Right lobe of liver (tissue), 6 donors: ENCODE measurements at places on chromosomes 2 and 18.
A peak's percentile ranks its signal among the peaks of the same experiment; 100 is the strongest.

DNA sequence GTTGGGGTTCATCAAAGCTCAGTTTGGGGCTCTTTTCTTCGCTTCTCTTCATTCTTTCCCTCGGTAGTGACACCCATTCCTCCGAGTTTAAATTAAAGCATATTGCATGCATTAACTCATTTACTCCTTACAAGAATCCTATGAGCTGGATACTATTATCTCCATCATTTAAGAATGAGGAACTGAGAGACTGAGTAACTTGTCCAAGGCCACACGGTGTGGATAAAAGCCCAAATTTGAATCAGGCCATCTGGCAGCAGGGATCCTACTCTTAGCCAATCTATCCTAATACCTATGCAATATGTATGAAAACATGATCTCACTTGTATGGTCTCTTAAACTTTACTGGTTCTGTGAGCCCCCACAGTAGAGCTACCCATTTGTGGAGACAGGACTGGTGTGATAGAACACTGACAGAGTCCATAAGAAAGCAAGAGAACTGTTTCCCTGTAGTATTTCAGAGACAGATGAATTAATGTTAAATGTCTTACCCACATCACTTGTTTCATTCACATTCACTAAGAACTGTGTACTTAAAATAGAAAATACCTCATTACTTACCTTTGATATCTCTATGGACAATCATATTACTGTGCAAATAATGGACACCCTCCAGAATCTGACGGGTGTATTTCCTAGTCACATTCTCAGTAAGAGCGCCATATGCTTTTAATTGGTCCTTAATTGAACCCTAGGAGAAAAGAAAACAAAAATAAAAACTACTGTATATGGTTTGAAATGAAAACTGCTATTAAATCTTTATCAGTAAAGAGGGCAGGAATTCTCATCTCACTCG, 20.4 kb upstream of the ERCC3 start:
- no peak for DNase-seq

DNA sequence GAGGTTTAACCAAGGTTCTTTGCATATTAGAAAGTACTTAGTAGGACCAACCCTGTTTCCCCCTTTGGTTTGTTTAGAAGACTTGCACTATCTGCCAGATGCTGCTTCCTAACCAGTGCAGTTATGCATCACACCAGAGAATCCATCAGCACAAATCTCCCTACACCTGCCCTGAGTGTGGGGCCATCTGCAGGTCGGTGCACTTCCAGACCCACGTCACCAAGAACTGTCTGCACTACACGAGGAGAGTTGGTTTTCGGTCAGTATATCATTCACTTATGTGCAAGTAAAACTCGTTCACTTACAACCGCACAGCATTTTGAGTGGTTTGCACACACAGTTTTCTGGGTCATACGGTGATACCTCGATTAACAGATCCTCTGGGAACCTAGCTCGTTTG, 69.7 kb downstream of the ZNF532 start:
- DNase-seq = no peak

DNA sequence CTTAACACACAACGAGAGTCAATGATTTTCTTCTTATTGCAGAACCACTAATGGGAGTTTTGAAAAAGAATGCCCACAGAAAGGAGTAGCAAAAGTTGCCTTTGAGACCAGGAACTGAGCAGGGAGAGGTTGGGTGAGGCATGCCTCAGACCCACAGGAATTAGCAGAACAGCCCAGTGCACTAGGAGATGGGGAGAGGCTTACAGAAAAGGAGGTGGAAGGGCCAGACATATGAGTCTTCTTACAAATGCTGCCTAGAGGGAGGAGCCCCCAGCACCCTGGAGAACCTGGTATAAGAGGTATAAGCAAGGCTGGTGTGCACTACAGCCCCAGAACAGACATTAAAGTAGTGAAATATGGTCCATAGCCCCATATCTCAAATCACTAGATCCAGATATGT, 162.0 kb downstream of the DTNA start:
- DNase-seq = no peak

- no peak for DNase-seq
These were observed 92.0 kb downstream of the TNS1 start for GRCh38 chr2:217910875-217911212.

DNA sequence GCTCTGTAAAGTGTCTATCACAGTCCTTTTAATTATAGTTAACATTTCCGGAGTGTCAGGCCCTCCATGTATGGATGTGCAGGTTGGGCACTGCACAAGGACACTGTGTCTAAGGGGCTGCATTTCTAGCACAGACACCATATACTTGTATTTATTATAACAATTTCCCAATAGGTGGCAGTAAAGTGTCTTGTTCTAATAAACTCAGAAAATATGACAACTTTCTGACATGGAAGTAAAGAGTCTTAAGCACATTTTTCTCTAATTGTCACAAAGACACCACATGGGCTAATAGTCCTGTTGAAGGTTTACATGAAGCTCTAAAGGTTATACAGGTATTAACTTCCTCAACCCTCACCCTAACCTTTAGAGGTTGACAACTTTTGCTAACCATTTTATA, 156.6 kb downstream of the DYSF start:
- no peak for DNase-seq

DNA sequence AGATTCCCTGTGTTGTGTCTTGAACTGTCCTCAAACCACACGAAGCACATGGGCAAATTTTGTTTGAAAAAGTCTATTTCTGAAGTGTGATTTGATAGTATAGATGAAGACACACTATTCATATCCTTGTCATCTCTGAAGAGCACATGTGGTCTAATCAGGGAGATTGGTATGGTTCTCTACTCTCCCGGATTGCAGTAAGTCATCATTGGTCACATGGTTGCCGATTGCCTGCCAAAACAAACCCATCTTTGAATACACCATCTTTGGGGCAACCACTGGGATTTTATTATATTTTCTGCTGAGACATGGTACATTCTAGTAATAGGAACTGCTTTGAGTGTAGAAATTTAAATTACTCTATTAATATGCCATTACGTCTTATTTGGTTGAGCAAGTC, 186.9 kb downstream of the MYO1B start:
- DNase-seq = no peak

DNA sequence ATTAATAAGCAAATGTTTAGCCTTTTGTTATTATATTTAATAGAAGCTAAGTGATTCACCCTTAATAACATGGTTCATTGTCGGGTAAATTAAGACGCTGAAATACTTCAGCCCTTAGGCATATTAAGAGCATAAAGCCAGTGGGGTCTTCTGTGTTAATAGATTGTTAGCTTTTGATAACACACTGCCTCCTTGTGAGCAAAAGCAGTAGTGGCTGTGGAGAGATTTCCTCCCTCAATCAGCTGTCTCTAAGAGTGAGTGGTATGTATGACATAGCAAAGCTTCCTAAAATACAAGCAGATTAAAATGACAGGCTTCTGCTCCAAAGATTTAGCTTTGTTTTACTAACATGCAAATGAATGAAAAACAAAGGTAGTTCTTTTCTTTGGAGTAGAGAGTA, 143.7 kb upstream of the SYT4 start:
- no peak for DNase-seq

DNA sequence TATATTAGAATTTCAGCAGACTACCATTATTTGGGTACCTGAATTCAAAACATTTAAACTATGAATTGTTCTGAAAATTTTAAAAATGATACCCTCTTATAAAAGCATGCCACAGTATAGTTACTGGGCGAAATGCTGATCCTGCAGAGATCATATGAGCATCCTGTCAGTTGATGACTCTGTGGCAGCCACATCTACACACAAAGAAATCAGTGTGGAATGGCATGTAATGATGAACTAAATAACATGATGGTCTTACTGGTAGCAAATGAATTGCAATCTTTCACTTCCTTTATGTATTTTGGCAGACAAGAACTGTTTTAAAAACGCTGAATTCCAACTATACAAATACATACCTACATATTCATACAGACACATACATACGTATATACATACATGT, 38.3 kb downstream of the MRPS9 start:
- DNase-seq = no peak

DNA sequence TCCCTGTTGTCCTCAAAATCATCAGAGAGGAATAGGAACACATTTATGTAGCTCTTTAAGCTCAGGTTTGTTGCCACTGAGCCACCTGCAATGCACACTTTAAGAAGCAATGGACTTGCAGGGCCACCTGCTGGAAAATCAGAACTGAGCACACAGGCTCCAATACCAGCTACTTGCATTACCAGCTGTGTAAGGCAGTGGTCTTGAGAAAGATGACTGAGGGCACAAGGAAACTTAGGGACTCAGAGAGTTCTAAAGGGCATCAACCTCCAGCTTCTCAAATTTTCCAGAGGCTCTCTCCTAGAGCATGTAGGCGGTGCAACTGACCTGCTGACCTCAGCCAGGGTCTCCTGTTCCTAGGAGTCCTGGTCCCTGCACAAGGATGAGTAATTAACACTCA, 2.5 kb upstream of the CNDP2 start:
- DNase-seq = peak; percentile 75

GRCh38 chr2:107984707-107985106, 1.6 kb upstream of the SLC5A7 start:
- DNase-seq = no peak

DNA sequence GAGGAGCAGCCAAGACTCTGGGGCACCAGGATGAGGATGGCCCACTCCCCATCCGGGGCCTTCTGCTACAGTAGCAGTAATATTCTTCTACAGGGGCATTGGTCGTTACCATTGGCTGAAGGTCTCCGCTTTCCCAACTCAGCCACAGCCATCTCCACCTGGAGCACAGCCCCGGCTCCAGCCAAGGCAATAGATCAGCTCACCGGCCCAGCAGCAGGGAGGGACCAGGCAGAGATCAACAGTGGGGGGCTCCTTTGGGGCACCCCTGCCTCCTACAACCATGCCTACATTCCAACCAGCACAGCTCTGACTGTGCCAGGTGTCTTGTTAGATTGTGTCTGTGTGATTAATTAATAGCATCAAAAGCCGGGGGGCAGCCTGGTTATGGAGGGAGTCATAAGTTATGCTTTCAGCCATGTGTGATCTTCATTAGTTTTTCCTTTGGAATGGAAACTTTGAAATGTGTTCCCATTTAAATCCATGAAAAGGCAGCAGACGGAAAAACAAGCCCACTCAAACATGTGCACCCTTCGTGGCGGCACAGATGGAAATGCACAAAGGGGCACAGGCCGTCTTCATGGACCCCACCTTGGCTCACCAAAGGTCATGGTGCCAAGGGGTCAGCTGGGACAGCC, 68.6 kb upstream of the BZW1 start:
- no peak for DNase-seq

- DNase-seq = no peak
These were observed 94.1 kb downstream of the AAK1 start for GRCh38 chr2:69549421-69549820.
